ENCODE measurements at places on chromosomes 2 and 18.

DNA sequence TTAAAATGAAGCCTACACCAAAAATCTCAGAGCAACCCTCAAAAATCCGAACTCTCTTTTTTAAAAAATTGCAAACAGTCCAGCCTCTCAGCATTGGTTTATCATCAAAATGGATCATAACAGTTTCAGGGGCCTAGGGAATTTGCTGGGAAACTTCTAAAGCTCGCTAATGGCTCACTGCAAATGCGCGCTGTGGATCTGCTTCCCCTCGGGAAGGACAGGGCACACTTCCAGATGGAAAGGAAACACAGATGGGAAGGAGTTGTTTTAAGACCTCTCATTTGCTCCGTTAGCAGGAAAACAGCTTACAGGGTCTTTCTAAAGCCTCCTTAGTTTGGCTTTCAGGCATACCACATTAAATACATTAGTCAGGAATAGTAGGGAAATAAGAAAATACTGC, 27.2 kb downstream of the FECH start:
- no peak for DNase-seq

GRCh38 chr2:83565626-83566025, 893.5 kb downstream of the SUCLG1 start:
- DNase-seq = no peak

GRCh38 chr2:106193690-106193976, 468 bp downstream of the UXS1 start:
- DNase-seq = no peak

DNA sequence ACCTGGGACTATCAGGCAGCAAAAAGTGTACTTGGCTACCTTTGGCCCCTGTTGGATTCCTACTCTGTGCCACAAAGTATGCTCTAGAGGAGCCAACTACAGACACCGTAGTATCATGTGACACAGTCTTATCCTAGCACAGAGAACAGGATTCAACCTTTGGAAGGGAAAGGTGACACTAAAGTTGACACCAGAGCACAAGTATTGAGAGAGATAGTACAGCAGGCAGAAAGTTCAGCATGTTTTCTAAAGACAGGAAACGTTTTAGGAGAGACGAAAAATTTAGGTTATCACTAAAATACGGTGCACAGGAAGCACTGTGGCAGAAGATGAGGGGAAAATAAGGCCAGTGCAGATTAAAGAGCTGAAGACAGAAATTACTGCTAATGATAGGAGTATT, 18.6 kb downstream of the SMAD2 start:
- DNase-seq = no peak

DNA sequence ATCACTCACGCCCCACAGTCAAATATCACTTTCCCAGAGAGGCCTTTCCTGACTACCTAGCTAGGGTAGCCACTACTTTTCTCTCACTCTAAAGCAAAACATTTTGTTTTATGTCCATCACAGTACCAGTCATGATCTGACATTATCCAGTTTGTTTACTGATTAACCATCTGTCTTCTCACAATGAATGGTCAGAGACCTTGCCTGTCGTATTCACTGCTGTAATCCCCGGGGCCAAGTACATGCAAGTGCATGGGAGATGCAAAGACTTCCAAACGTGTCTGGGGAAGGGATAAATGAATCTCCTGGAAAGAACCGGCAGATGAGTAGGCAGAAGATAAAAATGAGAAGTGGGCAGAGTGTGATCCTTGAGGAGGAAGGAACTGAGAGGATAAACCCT, 39.7 kb downstream of the THUMPD2 start:
- DNase-seq = no peak

GRCh38 chr2:22494156-22494555, 890.8 kb upstream of the KLHL29 start:
- DNase-seq = no peak

DNA sequence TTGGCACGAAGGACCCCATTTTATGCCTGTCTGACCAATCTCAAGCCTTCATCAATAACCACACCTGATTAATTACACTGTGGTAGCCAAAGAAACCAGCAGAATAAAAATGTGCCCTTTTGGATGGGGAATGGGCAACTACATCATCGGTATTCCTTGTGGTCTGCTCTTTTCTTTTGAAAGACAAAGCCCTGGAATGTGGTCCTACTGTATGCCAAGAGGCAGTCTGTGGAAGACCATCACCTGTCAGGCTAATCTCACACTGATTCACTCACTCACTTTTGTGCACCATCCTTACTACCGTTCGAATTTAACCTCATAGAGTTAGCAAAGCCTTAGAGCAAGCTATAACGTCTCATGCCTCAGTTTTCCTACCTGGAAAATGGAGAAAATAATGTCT, 275.2 kb upstream of the LRRTM1 start:
- DNase-seq = no peak

GRCh38 chr2:227884511-227884947, 13.1 kb downstream of the DAW1 start:
- no peak for DNase-seq

Data from activated gamma-delta T cell treated with anti-CD3 and anti-CD28 coated beads, Interleukin-2, amount 50 U/mL, for 16 hours (primary cell).